Transverse colon (tissue), 4 donors: ENCODE measurements at places on chromosomes 3 and 15. TPM values are rescaled to one million over a fixed set of nuclear protein-coding genes. Genes with fewer than 3 reads are reported as not detected.
A peak's percentile ranks its signal among the peaks of the same experiment; 100 is the strongest.

The INTS14 gene
- 272 TPM for total RNA-seq

The ACOX2 gene
- 125 TPM for total RNA-seq

The LSAMP gene
- total RNA-seq = 3.4 TPM

The MUSTN1 gene
- 16.8 TPM for total RNA-seq

The CD96 gene
- 5.5 TPM for total RNA-seq

The SLC22A13 gene
- 0.60 TPM for total RNA-seq

The GOLGA6L26 gene
- total RNA-seq = not detected

The KBTBD13 gene
- not detected for total RNA-seq

The PDCD10 gene
- total RNA-seq = 89.7 TPM

DNA sequence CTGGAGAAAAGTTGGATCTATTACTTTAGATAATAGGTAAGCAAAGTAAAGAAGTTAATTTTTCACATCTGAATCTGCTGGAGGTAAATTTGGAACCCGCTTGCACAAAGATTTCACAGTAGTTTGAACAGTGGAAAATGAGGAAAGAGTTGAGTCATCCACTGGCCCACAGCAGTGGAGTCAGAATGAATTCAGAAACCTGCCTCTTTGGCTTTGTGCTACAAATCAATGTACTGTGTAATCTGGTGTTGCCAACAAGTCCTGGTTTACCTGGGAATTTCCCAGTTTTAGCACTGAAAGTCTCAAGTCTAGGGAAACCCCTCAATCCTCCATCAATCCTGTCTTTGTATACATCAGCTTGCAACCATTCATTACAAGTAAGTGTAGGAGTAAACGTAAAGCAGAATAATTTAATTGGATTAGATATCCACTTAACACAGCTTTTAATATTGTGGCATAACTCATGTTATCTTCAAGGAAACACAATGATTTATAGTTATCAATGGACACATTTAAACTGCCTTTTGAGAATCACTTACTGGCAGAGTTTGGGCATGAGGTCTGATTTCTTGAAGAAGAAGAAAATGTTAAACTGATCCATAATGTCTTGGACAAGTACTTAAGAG, 100.6 kb downstream of the DCLK3 start:
- no peaks in the 10 kb centered on the region for H3K4me1 ChIP-seq
- no peaks in the 10 kb centered on the region for H3K36me3 ChIP-seq
- H3K27ac ChIP-seq = no peak overlapping the region
- H3K27me3 ChIP-seq = no peaks in the 10 kb centered on the region

DNA sequence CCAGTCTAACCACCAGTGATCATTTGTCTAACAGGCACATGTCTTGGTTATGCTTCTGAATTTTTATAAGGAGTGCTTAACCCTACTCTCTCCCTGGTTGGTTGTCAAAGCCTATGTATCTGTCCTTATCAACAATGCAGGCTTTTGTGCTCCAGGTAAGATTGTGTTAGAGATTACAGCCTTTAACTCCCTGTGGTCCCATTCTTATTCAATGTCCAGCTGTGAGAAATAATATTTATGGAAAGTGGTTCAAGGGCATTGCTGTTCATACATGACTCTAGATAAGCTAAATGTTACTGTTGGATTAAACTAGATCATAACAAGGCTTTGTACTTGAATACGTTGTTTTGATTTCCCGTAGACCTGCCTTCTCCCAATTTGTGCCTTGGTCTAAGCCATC, 146.1 kb upstream of the TSC22D2 start:
- DNase-seq = no peak
- H3K27me3 ChIP-seq = no peaks in the 10 kb centered on the region
- H3K4me1 ChIP-seq = no peaks in the 10 kb centered on the region
- no peaks in the 10 kb centered on the region for H3K36me3 ChIP-seq
- H3K4me3 ChIP-seq = no peak overlapping the region
- no peak overlapping the region for H3K27ac ChIP-seq

DNA sequence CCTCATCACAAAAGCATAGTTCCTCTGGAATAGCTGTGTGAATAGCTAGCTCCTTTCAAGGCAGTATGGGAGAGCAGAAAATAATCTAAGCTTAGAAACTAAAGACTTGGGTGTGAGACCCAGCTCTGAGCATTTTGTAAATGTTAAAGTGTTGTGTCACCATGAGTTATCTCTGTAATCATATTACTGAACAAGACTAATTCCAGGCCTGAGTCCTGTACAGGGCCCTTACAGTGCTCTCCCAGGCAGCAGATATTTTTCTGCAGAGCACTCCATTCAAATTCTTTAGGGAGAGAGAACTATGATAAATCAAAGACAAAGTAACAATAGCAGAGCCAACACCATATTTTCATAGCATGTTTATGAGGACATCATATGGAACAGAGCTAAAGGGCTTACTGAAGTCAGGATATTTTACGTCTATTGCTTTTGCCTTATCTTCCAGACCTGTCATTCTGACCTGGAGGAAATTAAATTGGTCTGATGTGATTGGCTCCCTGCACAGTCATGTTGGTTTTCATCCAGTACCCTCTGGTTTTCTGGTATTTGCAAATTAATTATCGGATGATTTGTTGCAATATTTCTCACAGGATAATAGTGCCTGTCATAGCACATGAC, 172.6 kb upstream of the PPP2R3A start:
- no peak overlapping the region for H3K27ac ChIP-seq
- no peak overlapping the region for H3K4me3 ChIP-seq
- no peaks in the 10 kb centered on the region for H3K4me1 ChIP-seq
- H3K36me3 ChIP-seq = no peaks in the 10 kb centered on the region

GRCh38 chr3:40598338-40598737, 73.6 kb downstream of the ZNF621 start:
- H3K4me3 ChIP-seq = no peak overlapping the region
- H3K27ac ChIP-seq = no peak overlapping the region
- no peak for DNase-seq
- H3K4me1 ChIP-seq = no peaks in the 10 kb centered on the region
- H3K27me3 ChIP-seq = no peaks in the 10 kb centered on the region

DNA sequence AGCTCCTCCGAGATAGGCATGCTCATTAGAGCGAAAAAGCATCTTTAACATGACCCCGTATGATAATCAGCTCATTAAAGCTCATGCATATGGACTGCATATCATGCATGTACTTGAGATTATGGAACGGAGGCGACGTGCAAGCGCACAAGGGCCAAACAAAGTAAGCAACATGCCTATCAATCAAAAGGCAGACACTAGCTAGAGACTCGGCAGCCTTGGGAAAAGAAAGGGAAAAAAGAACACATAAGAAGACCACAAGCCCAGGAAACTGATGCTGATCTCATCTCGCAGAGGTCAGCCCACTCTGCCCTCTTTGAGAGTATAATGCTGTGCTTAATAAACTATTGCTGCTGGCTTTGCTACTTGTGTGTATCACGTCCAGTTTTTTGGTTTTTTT, 2.6 kb upstream of the ACOX2 start:
- DNase-seq = no peak
- peaks cover 24% of the 10 kb centered on the region for H3K4me1 ChIP-seq
- no peaks in the 10 kb centered on the region for H3K27me3 ChIP-seq
- no peak overlapping the region for H3K4me3 ChIP-seq
- no peak overlapping the region for H3K27ac ChIP-seq
- H3K36me3 ChIP-seq = no peaks in the 10 kb centered on the region

- H3K27me3 ChIP-seq = no peaks in the 10 kb centered on the region
- no peak for DNase-seq
- H3K4me1 ChIP-seq = no peaks in the 10 kb centered on the region
Measured at GRCh38 chr3:55718521-55718921, 231.4 kb upstream of the WNT5A start.

DNA sequence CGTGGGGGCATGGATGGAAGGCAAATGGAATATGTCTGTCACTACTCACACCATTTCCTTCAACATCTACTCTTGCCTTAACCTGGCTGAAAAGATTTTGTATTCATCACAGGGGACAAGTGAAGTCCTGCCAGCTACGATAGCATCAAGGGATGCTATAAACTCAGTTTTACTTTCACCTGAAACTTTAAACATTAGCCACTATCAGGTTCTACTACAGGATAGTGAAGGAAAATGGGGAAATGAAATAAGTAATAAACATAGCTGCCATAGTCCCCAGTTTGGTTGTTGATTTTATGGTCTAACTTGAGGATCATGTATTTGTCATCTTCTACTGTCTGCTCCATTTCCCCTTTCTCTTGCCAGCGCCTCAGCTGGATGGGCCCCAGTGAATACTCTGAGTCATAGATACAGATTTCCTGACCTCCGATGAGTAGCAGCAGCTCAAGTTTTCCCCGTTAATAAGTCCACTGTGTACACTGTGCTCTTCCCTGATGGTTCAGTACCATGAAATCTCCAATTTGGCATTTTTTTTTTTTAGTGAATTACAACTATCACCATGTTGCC, 338.2 kb upstream of the SLCO3A1 start:
- no peak overlapping the region for H3K4me3 ChIP-seq
- H3K36me3 ChIP-seq = no peaks in the 10 kb centered on the region
- no peaks in the 10 kb centered on the region for H3K4me1 ChIP-seq
- H3K27me3 ChIP-seq = no peaks in the 10 kb centered on the region
- no peak for DNase-seq

GRCh38 chr15:63944681-63944955, 101.7 kb downstream of the DAPK2 start:
- H3K36me3 ChIP-seq = no peaks in the 10 kb centered on the region
- no peak for DNase-seq
- H3K27ac ChIP-seq = no peak overlapping the region
- no peak overlapping the region for H3K4me3 ChIP-seq
- H3K4me1 ChIP-seq = peaks cover 7% of the 10 kb centered on the region

- H3K27ac ChIP-seq = peak overlapping the region; percentile 13
- no peaks in the 10 kb centered on the region for H3K27me3 ChIP-seq
- peak; percentile 33 for DNase-seq
Measured at GRCh38 chr3:122233101-122233952, 49.9 kb downstream of the CASR start.

GRCh38 chr3:38232701-38233100, 32.9 kb upstream of the SLC22A13 start:
- H3K27me3 ChIP-seq = no peaks in the 10 kb centered on the region
- DNase-seq = no peak
- no peaks in the 10 kb centered on the region for H3K36me3 ChIP-seq
- no peaks in the 10 kb centered on the region for H3K4me1 ChIP-seq
- no peak overlapping the region for H3K4me3 ChIP-seq
- H3K27ac ChIP-seq = no peak overlapping the region

DNA sequence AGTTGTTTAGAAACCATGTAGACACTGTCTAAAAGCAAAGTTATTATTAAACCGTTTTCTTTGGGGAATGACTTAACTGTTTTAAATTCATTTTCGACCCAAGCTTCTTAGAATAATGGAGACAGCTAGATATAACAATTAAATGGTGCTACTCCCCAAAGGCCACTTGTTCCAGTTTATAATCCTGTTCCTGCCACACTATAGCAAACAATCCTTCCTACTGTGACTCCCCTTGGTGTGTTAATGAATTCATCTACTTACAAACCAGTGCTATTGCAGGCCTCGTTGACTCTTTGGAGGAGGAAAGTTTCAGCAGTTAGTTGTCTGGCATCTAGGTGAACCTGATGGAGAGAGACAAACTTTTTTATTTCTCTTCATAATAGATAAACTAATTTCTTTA, 25.2 kb upstream of the CLSTN2 start:
- DNase-seq = no peak
- H3K4me3 ChIP-seq = no peak overlapping the region
- H3K4me1 ChIP-seq = no peaks in the 10 kb centered on the region
- no peak overlapping the region for H3K27ac ChIP-seq
- H3K27me3 ChIP-seq = no peaks in the 10 kb centered on the region

GRCh38 chr3:36837089-36837488, 72.7 kb upstream of the DCLK3 start:
- H3K4me1 ChIP-seq = no peaks in the 10 kb centered on the region
- no peaks in the 10 kb centered on the region for H3K27me3 ChIP-seq
- no peak overlapping the region for H3K27ac ChIP-seq
- H3K4me3 ChIP-seq = no peak overlapping the region

- H3K27ac ChIP-seq = no peak overlapping the region
- no peaks in the 10 kb centered on the region for H3K4me1 ChIP-seq
- no peak overlapping the region for H3K4me3 ChIP-seq
- H3K27me3 ChIP-seq = no peaks in the 10 kb centered on the region
- DNase-seq = no peak
Measured at GRCh38 chr3:143718463-143718862, 129.8 kb downstream of the SLC9A9 start.

- H3K36me3 ChIP-seq = no peaks in the 10 kb centered on the region
- no peak overlapping the region for H3K27ac ChIP-seq
- no peak overlapping the region for H3K4me3 ChIP-seq
- DNase-seq = no peak
- no peaks in the 10 kb centered on the region for H3K4me1 ChIP-seq
- H3K27me3 ChIP-seq = no peaks in the 10 kb centered on the region
Measured at GRCh38 chr3:178714925-178715832, 178.9 kb downstream of the KCNMB2 start.

DNA sequence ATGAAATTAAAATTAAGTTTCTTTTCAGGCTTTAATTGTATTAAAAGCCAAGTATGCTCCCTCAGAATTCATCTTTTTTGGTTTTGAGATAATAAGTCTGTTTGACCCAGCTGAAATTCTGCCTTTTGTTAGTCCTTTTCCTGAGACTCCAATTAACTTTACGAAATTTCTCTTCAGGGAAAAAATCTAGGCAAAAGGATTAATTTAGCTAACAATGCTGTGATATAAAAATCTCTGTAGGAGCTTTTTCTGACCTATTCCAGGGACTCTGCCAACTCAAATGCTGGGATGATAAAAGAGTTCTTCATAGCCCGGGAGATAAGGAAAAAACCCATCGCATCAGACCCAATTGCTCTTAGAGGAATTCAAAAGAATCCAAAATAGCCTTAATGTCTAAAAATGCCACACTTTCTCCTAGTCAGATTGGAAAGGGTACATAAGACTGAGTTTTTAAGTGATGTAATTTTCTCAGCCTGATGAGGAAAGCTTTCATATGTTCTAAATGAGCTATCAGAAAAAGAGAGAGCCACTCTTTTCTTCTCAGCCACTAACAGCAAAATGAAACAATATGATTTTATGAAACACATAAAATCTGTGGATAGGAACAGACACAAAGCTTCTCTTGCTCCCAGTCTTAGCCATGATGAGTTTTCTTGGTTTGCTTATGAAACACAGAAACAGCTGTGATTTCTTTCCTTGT, 405.1 kb downstream of the ROBO1 start:
- no peaks in the 10 kb centered on the region for H3K4me1 ChIP-seq
- no peaks in the 10 kb centered on the region for H3K27me3 ChIP-seq
- DNase-seq = no peak
- no peak overlapping the region for H3K27ac ChIP-seq
- no peaks in the 10 kb centered on the region for H3K36me3 ChIP-seq

DNA sequence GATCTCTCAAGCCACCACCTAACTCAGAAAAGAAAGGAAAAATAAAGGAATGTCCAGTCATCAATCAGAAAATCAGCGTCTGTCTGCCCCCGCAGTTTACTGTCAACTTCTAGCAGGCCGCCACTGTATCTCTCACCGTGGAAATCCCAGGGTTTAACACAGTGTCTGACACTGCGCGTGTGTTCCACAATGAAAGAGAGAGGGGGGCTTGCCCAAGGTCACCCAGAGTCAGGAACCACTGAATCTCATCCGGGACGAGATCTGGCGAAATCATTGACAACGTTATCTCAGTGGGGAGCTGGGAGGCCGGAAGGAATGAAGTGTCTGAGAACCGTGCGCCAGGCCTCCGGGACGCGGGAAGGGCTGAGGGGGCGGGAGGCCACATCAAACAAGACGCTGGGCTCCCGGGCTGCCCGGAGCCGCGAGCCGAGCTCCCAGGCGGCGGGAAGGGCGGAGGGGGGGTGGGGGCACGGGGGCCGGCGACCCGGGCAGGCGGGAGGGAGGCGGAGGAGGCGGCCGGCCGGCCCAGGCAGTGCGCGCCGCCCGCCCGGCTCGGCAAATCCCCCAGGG, 2.2 kb upstream of the HES1 start:
- peak; percentile 46 for DNase-seq
- H3K27me3 ChIP-seq = no peaks in the 10 kb centered on the region
- peaks cover 15% of the 10 kb centered on the region for H3K4me1 ChIP-seq
- H3K4me3 ChIP-seq = peak overlapping the region; percentile 29
- peak overlapping the region; percentile 97 for H3K27ac ChIP-seq
